ENCODE measurements at places on chromosomes 16 and 17. TPM values are rescaled to one million over a fixed set of nuclear protein-coding genes. Genes with fewer than 3 reads are reported as not detected.
A peak's percentile ranks its signal among the peaks of the same experiment; 100 is the strongest.

DNA sequence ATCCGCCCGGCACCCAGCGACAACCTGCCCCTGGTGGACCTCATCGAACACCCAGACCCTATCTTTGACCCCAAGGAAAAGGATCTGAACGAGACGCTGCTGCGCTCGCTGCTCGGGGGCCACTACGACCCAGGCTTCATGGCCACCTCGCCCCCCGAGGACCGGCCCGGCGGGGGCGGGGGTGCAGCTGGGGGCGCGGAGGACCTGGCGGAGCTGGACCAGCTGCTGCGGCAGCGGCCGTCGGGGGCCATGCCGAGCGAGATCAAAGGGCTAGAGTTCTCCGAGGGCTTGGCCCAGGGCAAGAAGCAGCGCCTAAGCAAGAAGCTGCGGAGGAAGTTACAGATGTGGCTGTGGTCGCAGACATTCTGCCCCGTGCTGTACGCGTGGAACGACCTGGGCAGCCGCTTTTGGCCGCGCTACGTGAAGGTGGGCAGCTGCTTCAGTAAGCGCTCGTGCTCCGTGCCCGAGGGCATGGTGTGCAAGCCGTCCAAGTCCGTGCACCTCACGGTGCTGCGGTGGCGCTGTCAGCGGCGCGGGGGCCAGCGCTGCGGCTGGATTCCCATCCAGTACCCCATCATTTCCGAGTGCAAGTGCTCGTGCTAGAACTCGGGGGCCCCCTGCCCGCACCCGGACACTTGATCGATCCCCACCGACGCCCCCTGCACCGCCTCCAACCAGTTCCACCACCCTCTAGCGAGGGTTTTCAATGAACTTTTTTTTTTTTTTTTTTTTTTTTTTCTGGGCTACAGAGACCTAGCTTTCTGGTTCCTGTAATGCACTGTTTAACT, 1.0 kb downstream of the NOG start:
- DNase-seq: peak; percentile 59

GRCh38 chr17:66461343-66461995, 159.1 kb downstream of the PRKCA start:
- no peak for DNase-seq

- DNase-seq: no peak
Observed at GRCh38 chr16:68247400-68247799, 2.2 kb downstream of the PLA2G15 start.

Gene TEKT1
- polyA plus RNA-seq: not detected

Measured in GM23248 (cell line).